ELF-1 (cell line): ENCODE measurements at places on chromosomes 5 and 9.

GRCh38 chr5:77294185-77294584 lies 83.7 kb downstream of the PDE8B start:
- DNase-seq, result no peak

DNA sequence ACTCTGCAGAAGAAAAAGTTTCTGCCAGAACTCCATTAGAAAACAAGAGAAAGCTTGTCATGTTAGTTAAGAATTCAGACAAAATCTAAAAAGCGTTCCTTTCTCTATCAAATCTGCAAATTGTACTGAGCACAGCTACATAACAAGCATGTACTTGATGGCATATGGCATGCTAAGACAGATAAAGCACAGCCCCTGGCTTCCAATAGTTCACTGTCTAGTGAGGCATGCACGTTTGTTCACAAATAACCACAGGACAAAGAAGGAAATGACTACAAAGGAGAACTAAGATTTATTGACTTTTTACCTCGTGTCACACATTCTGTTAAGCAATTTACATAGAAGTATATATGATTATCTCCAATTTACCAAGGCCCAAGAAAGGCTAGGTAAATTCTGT lies 518.2 kb upstream of the TLE4 start:
- no peak for DNase-seq

GRCh38 chr5:172695232-172696054 lies 54.4 kb downstream of the NEURL1B start:
- no peak for DNase-seq

GRCh38 chr5:83474991-83475390 lies 3.4 kb downstream of the VCAN start:
- peak; percentile 45 for DNase-seq

DNA sequence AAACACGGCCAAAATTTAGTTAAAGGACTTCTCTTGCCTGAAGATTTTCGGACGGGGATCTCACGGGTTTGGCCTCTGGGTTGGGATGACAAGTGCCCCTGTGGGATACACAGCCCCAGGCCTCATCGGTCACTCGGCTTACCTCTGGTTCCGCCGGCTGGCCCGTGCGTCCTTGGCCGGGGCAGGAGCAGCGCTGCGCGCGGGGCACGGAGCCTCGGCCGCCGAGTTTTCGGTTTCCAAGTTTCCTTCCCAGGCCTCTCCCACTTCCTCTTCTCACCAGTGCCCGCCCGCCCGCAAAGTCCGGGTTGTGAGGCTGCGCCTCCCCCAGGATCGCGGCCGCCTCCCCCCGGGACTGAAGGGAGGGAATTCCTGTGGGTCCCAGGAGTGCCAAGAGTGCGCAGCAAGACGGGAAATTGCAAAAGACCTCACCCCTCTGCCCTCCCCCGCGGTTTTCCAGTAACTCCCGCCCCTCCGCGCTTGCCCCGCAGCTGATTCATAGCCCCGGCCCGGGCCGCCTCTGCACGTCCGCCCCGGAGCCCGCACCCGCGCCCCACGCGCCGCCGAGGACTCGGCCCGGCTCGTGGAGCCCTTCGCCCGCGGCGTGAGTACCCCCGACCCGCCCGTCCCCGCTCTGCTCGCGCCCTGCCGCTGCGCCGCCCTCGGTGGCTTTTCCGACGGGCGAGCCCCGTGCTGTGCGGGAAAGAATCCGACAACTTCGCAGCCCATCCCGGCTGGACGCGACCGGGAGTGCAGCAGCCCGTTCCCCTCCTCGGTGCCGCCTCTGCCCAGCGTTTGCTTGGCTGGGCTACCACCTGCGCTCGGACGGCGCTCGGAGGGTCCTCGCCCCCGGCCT lies at the start of gene OSMR:
OSMR (plus strand) TSS at position 487 of the 853 bp plus-strand sequence. CDS start 23,033 bp downstream, outside the sequence.
- peak; percentile 58 for DNase-seq

DNA sequence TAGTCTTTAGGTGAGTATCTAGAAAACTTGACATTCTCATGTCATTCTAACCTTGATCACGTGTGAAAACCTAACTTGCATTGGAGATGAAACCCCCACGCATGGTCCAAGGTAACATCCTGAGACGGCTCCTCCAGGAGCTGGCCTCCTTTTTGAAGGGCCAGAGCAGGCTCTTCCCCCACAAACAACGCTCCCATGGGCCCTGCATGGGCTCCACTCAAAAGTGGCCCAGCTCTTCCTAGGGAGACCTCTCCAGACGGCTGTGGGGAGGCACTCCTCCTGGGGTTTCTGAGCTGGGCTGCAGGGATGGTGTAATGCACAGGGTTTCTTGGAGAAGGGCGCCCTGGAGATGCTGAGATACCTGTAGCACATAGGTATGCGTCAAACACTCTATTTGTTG lies 296.2 kb upstream of the IRX1 start:
- no peak for DNase-seq

- no peak for DNase-seq
These were observed 70.5 kb upstream of the ZNF618 start for GRCh38 chr9:113805486-113806132.

DNA sequence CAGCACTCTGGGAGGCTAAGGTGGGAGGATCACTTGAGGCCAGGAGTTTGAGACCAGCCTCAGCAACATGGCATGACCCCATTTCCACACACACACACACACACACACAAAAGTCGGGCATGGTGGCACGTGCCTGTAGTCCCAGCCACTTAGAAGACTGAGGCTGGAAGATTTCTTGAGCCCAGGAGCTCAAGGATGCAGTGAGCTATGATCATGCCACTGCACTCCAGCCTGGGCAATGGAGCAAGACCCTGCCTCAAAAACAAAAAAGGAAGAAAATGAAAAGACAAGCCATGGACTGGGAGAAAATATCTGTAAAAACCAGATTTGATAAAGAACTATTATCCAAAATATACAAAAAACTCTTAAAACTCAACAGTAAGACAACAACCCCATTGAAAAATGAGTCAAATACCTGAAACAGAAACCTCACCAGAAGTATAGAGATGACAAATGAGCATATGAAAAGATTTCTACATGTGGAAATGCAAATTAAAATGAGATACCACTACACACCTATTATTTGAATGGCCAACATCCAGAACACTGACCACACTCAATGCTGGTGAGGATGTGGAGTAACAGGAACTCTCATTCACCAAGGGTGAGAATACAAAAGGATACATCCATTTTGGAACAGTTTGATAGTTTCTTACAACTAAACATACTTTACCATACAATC lies 24.7 kb downstream of the DNAJA1 start:
- no peak for DNase-seq

DNA sequence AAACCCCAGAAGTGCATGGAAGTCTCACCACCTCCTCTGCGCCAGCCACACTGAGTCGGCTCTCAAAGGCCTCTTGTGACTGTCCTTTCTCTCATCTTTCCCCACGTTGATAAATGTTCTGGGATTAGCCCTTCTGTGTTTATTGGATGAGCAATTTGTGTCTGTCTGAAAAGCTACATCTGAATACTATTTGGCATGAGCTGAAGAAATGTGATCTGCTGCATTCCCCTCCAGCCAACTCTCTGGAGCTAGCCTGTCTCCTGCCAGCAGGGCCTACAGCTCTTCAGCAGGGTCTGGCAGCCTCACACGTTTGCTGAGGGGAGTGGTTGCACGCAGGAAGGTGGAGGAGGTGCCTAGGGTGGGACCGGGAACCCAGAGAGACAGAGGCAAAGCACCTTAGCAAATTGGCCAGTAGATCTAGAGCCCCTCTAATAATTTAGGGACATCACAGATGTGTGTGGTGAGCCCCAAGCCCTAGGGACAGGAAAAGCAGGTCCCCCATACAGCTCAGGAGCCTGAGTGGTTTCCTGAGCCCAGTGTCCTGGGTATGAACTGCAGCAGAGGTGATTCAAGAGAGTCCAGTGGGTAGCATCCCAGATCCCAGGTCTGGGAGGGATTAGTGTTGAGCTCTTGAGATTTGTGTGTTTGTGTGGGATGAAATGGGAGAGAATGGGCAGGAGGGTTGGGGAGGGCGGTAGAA lies 20.5 kb upstream of the B4GALT1 start:
- DNase-seq, result peak; percentile 46
